ENCODE measurements at places on chromosomes 3 and 15.
A peak's percentile ranks its signal among the peaks of the same experiment; 100 is the strongest.

DNA sequence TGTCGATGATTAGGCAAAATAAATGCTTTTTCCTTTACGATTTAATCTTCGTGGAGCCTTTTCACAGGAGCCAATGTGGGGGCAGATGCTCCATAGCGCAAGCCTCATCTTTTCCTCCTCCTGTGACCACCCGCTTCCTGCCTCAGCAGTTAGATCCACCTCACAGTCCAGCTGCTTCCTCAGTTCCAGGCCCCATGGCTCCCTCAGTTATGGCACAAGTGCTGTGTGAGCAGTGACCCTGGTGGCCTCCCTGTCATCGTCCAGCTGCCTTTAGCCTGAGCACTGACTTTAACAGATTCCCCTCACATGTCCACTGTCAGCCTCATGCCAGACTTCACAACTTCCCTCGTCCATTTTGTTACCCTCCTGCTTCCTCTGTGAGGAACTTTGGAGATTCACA, 424.6 kb upstream of the GBE1 start:
- no peak for DNase-seq

GRCh38 chr3:58366699-58367098, 34.0 kb downstream of the PXK start:
- no peak for DNase-seq

GRCh38 chr15:38378161-38378560, 75.8 kb upstream of the FAM98B start:
- peak; percentile 14 for DNase-seq

DNA sequence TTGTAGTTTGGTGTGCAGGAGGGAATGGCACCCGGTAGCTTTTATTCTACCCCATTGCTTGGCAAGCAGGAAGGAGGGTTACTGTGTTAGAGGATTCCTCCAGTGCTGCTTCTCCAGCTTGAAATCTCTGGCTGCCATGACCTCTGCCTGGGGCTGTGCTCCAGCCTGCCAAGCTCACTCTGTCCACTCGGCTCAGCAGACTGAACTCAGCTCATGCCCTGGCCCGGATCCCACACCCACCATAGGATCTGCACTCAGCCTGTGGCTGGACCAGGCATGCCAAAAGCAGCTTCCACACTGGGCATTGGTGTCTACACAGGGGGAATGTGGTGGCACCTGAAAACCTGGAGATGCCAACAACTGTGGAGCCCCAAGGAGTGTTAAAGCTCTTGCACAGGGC, 26.3 kb downstream of the CLDN16 start:
- DNase-seq: no peak

DNA sequence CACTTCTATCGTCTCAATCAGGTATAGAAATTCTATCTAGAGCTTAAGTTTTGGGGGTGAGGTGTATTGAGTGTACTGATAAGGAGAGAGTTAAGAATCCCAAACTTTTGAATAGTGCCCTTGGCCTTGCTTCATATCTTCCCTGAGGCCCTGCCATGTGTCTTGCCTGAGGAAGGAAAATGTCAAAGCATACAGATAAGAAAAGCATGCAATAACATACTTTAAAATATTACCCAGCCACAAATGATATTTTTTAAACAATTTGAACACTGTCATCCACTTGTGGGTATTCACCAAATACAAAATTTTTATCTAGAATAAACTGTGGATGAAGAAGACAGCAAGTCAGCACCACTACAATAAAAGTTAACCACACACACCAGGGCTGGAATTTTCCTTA, 631.0 kb upstream of the ALCAM start:
- no peak for DNase-seq

DNA sequence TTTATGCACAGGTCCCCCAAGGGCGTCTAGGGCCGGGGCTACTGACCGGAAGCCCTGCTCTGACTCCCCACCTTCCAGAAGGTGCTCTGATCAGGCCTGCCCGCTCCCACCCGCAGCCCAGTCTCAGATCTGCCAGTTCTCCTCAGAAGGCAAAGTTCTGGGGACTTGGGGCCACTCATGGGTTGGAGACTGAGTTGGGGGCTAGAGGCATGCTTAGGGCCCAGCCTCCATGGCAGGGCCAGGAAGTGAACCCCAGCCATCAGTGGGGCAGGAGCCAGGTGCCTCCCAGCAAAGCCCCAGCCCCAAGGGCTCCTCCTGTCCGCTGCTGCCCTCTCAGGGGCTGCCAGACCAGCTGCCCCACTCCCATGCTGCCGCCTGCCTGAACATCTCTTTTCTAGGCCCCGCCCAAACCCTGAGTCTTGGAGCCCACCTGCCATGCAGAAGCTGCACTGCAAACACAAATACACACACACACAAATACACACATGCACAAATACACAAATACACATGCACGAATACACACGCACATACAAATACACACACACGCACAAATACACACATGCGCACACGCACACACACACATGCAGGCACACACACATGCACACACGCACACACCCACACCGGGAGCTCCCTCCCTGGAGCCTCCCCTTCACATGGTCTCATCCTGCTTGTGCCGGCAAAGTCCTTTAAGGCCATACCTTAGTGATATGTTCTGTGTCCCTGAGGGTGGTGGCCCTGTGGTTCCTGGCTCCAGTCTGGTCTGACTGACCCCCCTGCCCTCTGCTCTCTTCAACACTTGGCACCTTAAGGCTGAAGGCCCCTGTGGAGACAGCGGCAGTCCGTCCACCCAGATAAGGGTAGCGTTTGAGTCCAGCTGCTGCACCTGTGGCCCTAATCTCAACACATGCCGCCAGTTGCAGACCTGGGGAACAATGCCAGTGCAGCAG, 59.2 kb upstream of the KLF13 start:
- peak; percentile 7 for DNase-seq

DNA sequence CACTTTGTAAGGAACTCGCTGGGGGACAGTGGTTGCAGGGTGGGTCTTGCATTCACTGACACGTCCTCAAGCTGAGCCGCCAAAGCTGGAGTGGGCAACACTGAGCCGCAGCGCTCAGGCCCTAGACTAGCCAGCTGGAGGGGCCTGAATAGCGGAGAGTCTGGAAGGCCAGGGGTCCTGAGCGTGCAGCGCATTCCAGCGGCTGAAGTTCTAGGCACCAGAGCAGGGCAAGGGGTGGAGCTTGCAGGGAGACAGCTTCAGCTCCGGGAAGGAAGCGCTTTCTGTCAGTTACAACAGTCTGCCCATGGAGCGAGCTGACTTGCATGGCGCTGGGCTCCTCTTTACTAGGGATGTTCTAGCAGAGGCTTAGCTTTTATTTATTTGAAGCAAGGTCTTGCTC, 2.7 kb downstream of the MAP6D1 start:
- no peak for DNase-seq

GRCh38 chr3:79661896-79662295, 105.9 kb downstream of the ROBO1 start:
- no peak for DNase-seq

DNA sequence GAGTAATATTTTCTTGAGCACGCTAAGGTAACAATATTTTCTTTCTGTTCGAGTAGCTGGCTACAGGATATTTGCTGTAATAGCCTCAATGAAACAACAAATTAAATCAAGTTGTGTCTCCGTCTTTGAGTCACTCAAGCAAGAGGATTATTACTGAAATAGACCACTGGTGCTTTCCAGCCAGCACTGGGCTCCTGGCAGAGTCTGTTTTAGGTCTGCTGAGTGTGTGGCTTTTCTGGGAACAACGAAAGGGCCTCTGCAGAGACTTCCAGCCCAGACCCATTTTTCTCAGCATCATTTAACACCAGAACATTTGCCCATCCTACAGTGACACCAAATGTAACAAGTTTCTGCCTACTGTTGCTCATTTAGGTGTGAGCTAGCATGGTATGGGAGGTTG, 652.9 kb downstream of the MAGI1 start:
- no peak for DNase-seq

- no peak for DNase-seq
These were observed 42.1 kb downstream of the SAXO2 start for GRCh38 chr15:82304778-82305090.

DNA sequence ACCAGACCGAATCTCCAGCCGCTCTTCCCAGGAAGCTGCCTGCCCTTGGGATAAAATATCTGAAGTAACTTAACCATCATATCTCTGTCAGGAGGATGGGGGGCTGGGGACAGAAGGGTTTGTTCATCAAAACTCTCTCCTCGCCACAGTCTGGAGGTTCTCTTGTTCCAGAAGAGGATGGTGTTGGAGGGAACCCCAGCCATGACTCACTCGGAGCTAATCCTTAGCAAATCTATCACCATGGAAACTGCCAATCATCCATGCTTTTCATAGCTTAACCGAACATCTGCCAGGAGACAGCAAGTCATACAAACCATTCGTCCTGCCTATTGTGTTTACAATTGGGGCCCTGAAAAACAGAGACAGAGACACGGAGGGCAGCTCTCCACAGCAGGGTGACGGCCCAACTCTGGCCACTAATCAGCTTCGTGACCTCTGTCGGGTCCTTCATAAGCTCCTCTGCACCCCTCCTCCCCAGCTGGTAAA, 73.8 kb upstream of the HEG1 start:
- DNase-seq: peak; percentile 86

DNA sequence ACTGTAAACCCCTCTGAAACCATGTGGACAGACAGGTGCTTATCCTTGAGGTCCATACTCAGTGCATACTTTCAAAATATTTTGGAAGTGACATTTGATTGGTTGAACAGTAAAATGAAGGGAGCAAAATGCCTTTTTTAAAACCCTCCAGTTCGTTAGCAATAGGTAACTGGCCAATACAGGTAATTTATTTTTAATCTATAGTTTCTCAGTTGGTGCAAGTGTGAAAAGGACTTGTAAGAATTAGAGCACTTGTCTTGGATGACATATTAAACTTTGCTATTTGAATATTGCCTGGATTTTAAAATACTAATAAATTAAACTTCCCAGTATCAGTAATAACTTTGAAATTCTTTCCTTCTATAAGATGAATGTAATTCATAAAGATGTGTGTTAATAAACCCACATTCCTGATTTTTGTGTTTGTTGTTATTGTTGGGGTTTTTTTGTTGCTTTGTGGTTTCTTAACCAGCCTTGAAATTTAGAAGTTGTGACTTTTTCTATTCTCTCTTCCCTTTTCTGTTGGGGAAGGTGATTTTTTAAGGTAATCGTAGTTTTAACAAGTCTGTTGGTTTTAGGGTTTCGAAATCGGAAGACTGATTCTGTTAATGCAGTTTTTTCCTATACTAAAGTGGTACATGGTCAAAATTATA, 90.0 kb downstream of the STT3B start:
- DNase-seq: no peak

DNA sequence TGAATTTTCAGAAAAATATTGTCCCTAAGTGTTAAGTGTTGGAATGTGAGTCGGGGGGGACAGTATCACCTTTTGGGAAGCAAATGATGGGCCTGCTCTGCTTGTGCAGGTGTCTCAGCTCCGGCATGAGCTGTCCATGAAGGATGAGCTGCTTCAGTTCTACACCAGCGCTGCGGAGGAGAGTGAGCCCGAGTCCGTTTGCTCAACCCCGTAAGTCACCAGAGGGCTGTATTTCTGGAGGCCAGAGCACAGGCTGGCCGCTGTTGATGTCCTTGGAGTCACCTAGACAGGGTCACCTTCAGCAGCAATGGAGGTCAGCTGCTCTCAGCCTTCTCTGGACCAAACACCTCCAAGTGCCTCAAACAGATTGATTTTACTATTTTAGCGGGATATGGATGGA, 78.0 kb downstream of the CCK start:
- DNase-seq: no peak

- DNase-seq: no peak
These were observed 872.4 kb downstream of the NAALADL2 start for GRCh38 chr3:175731543-175731942.

DNA sequence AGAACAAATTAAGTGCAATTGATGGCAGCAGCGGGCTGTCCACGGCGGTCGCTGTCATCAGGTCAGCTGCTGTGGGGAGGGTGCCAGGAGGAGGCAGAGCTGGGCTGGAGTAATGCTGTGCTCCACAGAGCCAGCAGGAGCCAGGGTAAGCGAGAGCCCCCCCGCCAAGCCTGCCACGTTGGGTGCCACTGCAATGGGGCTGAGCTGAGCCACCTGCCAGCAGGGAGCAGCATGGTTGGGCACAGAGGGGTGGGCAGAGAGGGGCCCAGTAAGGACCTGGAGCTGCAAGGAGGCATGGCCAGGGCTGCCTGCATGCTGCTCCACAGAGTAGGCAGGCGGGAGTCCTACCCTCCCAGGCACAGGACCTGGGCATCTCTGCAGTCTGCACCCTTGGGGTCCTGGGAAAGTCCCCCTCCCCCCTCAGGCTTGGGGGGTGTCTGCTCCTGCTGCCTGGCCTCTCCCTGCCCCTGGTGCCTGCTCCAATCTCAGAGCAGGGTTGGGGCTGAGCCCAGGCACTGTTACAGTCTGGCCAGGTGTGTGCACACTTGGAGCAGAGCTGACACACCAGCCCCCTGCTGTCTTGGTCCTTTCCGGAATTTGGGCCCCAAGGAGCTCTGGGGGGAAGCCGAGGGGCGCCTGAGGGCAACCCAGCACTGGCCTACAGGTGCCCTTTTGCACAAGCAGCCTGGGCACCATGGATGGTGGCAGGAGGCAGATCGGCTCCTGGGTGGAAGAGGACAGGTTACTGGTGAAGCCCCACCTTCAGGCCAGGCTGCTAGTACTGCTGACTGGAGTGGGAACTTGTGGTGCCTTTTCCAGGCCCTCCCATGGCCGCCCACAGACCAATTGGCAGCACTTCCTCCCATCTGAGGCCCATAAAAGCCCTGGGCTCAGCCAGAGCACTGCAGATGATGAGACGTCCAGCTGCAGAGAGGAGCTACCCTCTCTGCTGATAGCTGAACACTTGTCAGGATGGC, 8.5 kb upstream of the PIAS1 start:
- DNase-seq: no peak

- no peak for DNase-seq
These were observed 304.4 kb downstream of the FGF12 start for GRCh38 chr3:192422997-192423342.

DNA sequence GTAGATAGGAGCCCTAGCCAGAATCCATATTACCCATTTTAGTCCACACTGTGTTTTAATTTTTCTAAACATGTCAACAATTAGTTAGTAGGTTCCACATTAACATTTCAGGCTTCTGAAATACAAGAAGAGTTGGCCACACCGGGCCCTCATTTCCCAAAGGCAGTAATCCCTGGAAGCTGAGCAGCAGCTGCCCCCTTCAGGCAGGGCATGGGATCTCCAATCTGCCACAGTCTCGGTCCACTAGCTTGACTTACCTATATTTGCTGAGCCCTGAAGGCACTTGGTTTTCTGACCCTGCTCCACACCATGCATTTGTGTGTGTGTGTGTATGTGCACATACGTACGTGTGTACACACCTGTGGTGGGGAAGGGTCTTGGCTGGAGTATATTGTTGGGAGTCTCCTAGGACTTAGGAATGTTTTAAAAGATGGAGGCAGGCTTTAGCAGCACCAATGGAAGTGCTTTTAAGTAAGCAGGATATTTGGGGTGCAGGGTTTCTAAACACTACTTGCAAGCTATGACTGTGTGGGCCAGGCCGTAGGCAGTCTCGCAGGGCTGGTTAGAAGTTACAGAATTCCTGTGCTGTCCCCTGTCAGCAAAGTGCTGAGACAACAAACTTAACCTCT, 71.2 kb upstream of the SOX14 start:
- no peak for DNase-seq
